T follicular helper cell (primary cell): ENCODE measurements at places on chromosomes 12 and 14.

GRCh38 chr12:80684077-80684495 lies 23.3 kb upstream of the MYF6 start:
- DNase-seq = no peak

DNA sequence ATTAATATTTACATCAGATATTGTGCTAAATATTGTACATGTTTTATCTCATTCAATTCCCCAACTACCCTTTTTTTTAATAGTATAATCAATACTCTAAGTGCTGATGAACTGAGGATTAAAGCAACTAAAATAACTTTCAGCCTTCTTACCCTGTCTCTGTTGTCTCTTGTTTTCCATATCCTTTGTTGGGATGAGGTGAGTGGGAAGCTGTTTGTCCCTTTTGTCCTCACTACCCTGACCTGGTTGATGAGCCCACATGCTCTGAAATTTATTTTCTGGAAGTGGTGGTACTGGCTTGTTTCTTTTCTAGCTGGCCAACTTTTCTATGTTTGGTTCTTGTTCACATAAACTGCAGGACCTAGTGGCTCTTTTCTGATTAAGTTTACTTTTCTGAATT lies 9.6 kb upstream of the ART4 start:
- no peak for DNase-seq

DNA sequence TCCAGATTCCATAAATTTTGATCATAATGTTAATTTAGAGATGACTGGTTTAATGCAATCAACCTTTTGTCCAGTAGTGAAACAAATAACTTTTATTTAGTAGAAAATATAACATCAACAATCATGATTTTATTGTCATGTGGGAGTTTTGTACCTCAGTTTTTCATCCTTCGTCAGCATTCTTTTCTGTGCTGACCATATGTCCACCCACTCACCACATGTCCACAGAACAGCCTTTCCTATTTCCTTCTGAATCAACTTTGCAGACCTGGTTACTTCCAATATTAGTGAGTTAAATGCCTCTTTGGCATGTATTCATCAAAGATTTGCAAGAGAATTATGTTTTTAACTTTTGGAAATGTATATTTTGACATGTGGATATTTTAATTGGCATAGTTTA lies 36.8 kb upstream of the CNTN1 start:
- no peak for DNase-seq

DNA sequence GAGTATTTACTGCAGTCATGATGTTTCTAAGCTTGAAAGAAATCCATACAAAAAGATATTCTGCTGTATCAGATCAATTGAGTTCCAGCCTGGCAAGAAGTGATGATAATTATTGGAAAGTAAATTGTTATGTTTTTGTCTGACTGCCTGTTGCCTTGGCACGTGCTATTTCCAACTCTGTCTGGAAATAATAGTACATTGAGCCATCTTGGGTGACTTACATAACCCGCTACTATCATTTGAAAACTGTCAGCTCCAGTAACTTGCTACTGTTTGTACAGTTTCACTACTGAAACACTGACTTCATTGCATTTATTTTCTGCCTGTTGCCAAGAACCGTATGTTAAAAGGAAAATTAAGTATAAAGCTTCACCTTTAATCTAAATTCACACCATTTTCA lies 318.6 kb downstream of the ITPR2 start:
- DNase-seq = no peak

GRCh38 chr12:95216711-95217376 lies 423 bp downstream of the FGD6 start:
- DNase-seq = no peak

DNA sequence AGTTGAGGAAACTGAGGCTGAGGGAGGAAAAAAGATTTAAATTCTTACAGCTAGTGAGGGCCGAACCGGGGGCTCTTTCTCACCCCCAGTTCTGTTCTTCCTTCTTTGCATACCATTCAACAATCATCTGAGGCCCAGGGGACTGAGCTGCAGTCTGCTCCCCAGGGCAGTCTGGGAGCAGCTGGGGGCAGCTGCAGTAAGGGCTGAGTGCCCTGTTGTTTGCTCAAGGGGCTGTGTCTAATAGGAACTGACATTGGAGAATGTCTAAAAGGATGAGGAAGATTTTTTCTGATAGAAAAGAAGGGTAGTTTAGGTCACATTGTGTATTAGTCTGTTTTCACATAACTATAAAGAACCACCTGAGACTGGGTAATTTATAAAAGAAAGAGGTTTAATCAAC lies 42.2 kb downstream of the SLC17A8 start:
- DNase-seq = no peak

DNA sequence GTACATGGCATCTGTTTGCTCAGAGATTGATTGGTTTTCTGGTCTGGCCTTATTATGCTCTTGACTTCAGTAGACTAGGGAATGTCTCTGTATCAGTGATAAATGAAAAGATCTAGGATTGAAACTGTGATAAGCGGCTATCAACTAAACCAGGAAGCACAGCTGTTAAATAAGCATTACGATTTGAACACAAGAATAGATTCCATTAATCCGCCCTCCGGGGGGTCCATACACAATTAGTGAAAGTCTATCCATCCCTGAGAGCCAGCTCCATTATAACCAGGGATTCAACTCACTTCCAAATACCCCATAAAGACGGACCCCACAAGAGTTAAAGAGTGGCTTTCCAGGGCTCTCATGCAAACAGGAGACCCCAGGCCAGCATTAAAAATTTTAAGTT lies 279.0 kb downstream of the GRIN2B start:
- no peak for DNase-seq

DNA sequence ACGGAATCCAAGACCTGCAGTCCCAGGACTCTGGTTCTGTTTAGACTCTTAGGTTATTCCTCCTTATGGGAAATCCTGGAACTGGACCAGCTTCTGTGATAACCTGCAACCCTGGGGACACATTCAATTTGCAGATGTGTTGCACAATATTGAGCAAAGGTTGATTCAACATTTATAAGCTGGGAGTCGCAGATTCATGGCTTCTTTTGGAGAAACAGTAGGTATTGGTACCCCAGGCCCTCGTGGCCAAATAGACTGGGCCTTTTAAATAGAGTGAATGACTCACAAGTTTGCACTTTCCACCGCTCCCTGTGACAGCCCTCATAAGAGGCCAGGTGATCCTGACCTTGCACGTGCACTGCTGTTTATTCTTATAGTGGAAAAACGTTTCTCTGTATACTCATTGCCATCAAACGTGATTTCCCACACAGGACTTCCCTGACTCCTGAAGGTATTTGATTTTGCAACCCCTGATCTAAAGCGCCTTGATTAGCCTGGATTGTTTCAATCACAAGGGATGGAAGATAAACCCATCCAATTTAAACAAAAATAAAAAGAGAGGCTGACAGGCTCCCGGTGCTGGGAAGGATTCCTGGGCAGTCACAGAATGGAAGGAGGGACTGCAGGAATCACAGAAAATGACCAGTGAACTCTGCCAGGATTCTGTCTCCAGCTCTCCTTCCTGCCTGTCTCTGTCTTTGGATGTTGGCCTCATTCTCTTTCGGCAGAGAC lies 98.0 kb downstream of the VCPKMT start:
- DNase-seq = no peak

- no peak for DNase-seq
These were observed 31.9 kb upstream of the MON2 start for GRCh38 chr12:62434494-62435302.

- DNase-seq = no peak
These were observed 109.5 kb downstream of the INSM2 start for GRCh38 chr14:35643513-35643912.

- DNase-seq = no peak
These were observed 412.6 kb downstream of the TMEM117 start for GRCh38 chr12:44248436-44248835.

GRCh38 chr14:24377657-24378056 lies 9.7 kb downstream of the NFATC4 start:
- DNase-seq = no peak

GRCh38 chr14:74469548-74470518 lies 23.3 kb downstream of the NPC2 start:
- DNase-seq = no peak

- DNase-seq = no peak
These were observed 881.5 kb downstream of the RPS29 start for GRCh38 chr14:48704639-48705038.

- DNase-seq = no peak
These were observed 179.7 kb upstream of the PLXNC1 start for GRCh38 chr12:93968536-93969285.

DNA sequence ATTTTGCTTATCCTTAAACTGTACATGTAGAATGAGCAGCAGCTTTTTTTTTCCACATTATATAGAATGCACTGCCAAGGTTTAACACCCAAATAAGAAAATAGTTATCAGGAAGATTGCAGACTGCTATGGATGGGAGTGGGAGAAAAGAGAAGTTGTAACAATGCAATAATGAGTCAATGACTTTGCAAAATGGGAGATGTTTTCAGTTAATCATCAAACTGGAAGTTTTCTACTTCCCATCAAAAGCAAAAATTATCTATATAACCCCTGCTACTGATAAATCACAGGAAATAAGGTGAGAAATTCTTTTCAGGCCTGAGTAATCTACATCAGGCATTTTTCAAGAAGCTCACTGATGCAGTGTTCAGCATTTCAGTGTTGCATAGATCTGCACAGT lies 309.1 kb downstream of the GXYLT1 start:
- no peak for DNase-seq

DNA sequence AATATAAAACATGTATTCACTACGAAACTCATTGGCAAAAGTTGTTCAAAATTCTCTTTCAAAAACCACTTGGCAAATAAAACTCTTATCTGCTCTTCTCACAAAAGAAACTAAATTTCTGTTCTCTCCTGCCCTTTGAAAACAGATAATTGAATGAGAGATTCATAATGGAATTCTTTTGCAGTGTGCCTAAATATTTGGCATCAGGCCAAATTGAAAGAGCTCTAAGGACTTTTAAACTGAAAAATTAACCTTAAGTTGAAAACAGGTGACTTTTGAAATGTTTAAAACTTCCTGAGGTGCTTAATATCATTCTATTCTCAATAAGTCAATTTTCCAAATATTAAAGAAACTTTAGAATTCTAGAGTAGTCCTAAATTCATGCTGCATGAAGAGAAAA lies 136.4 kb downstream of the FSCB start:
- no peak for DNase-seq

DNA sequence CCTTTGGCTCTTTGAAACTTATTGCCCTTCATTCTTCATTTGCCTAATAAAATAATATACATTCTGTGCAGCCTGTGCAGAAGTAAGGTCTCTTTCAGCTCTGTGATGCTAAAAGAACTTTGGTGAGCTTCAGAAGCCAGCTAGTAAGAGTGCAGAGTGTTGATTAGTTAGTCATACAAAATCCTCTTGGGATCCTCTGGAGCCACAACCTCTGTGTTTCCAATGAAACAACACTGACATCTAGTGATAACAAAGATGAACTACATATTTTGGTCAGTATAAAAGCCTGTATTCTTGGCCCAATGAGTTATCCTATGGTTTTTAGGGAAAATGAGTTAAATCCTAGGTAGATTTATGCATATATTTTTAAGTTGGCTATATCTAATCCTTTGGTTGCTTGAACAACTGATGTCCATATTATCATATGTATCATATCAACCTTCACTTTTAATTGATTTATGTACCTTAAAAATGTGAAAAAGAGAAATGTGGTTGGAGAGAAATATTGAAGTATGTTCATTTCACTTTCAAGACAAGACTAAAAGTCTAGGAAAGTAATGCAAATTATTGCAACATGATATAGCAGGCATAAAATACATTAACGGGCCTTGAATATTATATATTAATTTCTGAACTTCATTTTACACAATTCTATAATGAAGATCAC lies 158.4 kb downstream of the KLHL28 start:
- DNase-seq = no peak

DNA sequence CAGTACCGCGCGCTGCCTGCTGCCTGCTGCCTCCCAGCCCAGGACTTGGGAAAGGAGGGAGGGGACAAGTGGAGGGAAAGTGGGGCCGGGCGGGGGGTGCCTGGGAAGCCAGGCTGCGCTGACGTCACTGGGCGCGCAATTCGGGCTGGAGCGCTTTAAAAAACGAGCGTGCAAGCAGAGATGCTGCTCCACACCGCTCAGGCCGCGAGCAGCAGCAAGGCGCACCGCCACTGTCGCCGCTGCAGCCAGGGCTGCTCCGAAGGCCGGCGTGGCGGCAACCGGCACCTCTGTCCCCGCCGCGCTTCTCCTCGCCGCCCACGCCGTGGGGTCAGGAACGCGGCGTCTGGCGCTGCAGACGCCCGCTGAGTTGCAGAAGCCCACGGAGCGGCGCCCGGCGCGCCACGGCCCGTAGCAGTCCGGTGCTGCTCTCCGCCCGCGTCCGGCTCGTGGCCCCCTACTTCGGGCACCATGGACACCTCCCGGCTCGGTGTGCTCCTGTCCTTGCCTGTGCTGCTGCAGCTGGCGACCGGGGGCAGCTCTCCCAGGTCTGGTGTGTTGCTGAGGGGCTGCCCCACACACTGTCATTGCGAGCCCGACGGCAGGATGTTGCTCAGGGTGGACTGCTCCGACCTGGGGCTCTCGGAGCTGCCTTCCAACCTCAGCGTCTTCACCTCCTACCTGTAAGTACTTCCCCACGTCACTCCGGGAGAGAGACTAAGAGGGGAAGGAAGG lies at the start of gene LGR5:
LGR5 (plus strand) TSS at position 186 of the 732 bp plus-strand sequence; CDS start at position 469, 283 bp downstream.
- DNase-seq = no peak

- no peak for DNase-seq
These were observed 35.1 kb downstream of the DHX37 start for GRCh38 chr12:124953689-124954405.

GRCh38 chr12:122021822-122022392 lies at the start of gene BCL7A:
Gene BCL7A (plus strand): TSS chr12:122021884. CDS start chr12:122022092, 208 bp downstream.
- DNase-seq = peak; percentile 31

DNA sequence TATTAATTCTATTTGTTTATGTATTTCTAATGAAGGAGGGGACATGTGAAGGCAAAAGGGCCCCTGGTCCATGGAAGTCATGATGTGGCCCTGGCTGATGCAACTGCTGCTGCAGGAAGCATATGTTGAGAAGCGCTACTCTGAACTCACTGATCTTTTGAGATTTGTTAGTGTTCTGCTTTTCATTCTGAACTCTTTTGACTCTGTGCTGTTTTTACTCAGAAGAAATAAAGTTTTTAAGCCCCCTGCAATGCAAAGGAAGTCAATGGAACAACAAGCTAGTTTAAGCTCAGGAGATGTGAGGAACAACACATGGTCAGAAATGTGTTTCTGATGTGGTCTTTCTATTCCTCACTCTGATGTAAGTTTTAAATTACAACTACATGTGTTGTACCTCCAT lies 88.9 kb upstream of the BTG1 start:
- no peak for DNase-seq

DNA sequence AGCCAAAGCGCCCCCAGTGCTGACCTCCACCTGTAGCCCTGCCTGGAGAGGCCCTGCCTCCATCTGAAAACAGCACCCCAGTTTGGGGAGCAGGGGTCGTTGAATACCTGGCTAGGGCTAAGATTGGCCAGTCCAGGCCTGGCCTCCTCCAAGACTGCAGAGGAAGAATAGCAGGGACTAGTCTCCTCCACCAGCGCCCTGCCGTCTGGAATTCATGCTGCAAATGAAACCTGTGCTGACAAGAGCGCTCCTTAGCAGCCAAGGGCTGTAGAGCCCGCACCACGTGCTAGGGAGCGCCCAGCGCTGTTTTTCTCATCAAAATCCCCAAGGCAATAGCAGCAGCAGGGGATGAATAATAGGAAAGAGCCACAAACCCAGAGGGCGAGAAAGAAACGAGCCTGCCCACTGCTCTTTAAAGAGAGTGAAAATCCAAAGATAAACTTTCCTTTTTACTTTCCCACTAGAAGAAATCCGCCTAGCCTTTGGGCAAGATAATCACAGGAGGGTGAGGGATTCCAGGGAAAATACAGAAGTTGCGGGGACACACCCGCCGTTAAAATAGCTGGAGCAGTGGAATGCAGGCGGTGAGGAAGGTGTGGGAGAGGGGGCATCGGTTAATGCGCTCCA lies 3.3 kb downstream of the COL2A1 start:
- no peak for DNase-seq

- DNase-seq = no peak
These were observed 1.1 kb downstream of the ADSS1 start for GRCh38 chr14:104724981-104725771.
